ENCODE measurements at places on chromosomes 5 and 9. TPM values are rescaled to one million over a fixed set of nuclear protein-coding genes. Genes with fewer than 3 reads are reported as not detected.

Gene C5orf46
- total RNA-seq = not detected

Gene CDH6
- total RNA-seq = not detected

Gene WNT8A
- not detected for total RNA-seq

- no peak for DNase-seq
These were observed 275.0 kb upstream of the SGCD start for GRCh38 chr5:156051972-156052371.

DNA sequence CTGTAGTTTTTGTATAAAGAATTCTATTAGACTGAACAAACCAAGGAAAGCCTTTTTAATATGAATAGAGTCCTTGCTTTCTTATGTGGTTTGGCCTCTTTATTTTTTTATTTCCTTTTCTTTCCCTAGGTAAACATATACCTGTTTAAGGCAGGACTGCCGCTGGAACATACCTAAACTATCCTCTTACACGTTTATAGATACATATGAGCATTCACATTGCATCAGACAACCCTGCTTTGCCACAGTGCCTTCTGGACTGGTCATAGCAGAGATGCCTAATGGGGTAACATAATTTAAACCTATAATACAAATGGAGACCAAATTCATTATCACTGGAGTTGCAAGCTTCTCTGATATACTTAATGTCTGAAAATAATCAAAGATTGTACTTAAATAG is 12.5 kb downstream of the GRAMD2B start:
- no peak for DNase-seq

DNA sequence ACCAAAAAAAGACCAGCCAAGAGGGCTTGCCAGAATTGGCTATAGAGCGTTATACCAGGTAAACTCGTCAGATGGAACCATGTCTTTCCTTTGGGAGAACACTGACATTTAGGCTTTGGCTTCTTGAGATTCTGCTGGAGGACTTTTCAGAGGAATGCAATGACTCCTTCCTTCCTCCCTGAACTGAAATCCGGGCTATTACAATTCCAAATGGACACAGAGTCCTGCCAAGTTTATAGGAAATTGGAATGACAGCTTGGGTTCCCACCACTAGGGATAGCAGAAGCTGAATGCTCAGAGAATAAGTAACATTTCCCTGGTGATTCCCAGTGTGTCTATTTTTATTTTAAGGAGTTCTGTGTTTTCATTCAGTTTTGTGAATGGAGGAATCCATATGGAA is 143.0 kb downstream of the FGF1 start:
- DNase-seq = no peak

GRCh38 chr9:37302277-37302676 is 120.2 kb upstream of the GRHPR start:
- peak; percentile 52 for DNase-seq

DNA sequence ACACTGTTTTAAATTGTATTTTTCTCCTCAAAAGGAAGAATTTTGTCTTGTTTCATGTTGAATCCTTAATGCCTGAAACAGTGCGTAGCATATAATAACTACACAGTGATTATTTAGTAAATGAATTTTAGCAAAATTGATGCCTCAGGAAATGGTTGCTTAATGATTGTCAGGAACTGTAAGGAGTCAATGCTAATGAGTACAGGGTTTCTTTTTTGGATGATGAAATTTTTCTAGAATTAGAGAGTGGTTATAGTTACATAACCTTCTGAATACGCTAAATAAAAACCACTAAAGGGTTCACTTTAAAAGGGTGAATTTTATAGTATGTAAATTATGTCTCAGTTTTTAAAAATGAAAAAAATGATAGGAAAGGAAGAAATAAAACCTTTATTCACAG is 14.9 kb downstream of the FAM151B start:
- DNase-seq = no peak

- DNase-seq = no peak
These were observed 75.0 kb upstream of the XPA start for GRCh38 chr9:97772145-97772544.

All from CD4-positive, alpha-beta memory T cell (primary cell).